SHP77 (cell line): ENCODE measurements at places on chromosomes 5 and 9.

GRCh38 chr5:30117135-30117534, 1076.4 kb upstream of the CDH6 start:
- DNase-seq: no peak

GRCh38 chr5:112174959-112175594, 244.0 kb downstream of the EPB41L4A start:
- peak; percentile 57 for DNase-seq

DNA sequence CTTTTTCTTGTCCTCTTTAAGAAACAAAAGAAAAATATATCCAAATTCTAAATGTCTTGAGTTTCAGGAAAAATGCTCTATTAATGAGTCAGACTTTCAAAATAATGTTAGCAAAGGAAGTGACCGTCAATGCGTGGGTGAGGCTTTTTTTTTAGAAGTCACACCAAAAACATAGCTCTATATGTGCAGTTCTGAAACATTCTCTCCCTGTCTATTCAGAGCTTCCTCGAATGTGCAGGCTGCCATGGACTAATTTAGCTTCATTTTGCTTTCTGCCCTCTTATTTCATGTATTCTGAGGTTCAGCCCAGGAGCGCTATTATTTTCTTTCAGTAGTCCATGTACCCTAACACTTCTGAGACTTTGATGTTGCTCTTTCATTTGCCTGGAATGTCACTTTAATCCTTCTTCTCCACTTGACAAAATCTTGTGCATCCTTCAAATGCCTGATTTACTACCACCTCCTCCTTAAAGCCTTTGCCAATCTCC, 72.5 kb upstream of the RASA1 start:
- DNase-seq: no peak

- no peak for DNase-seq
Observed at GRCh38 chr5:7274203-7274602, 121.7 kb upstream of the ADCY2 start.

DNA sequence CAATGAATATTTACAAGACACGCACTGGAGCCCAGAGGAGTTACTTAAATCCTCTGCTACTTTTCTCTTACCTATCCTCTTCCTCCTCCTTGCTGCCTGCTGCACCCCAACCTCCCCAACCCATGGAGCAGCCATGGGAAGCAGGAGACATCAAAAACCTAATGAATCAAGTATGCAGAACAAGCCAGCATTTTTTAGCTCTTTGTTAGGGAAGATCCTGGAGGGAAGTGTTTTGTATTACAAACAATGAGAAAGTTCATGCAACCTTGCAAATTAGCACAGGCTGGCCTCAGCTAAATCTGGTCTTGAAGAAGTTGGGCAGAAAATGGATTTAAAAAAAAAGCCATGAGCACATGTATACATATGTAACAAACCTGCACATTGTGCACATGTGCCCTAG, 498.8 kb downstream of the KIF4B start:
- DNase-seq: no peak

DNA sequence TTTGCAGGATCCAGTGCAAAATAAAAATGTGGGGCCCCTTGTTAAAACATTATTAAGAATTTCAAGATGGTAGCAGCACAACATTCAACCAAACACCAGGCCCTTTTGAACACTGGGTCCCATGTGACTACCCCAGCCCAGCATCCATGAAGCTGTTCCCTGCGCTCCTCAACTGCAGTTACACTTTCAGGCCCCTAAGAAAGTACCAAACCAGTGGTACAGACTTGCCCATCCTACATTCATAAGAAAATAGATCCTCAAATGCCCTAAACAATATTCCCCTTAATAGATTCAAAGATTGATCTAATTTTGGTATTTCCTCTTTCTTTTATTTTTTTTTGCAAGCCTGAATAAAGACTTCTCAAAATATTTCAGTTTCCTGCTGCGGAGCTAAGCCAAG, 201.7 kb downstream of the EFNA5 start:
- DNase-seq: no peak

GRCh38 chr9:93189369-93190132, 5.6 kb downstream of the WNK2 start:
- DNase-seq: no peak
